ENCODE measurements at places on chromosomes 3 and 15. TPM values are rescaled to one million over a fixed set of nuclear protein-coding genes. Genes with fewer than 3 reads are reported as not detected.

GRCh38 chr15:51649659-51650521 is 27.3 kb upstream of the DMXL2 start:
- DNase-seq, result no peak

The EEF1AKMT4 gene
- 4.0 TPM for total RNA-seq

The SH3GL3 gene
- total RNA-seq, result not detected

DNA sequence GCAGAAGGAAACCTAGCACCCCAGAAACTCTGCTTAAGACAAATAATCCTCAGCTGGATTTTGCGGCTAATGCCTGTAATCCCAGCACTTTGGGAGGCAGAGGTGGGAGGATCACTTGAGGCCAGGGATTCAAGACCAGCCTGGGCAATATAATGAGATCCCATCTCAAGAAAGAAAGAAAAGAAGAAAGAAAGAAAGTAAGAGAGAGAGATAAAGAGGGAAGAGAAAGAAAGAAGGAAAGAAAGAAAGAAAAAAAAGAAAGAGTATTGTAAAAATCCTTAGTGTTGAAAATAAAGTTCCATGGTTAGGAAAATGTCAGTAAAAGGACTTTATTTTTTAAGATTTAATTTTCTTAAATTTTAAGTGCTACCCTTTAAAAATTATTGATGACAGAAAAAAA is 54.9 kb upstream of the LRRFIP2 start:
- DNase-seq, result no peak

The CPLX3 gene
- not detected for total RNA-seq

The HIGD2B gene
- total RNA-seq, result not detected
